ENCODE measurements at places on chromosomes 7 and 10.
A peak's percentile ranks its signal among the peaks of the same experiment; 100 is the strongest.

GRCh38 chr7:28759475-28759971 is 198.6 kb downstream of the TRIL start:
- peak; percentile 93 for DNase-seq

DNA sequence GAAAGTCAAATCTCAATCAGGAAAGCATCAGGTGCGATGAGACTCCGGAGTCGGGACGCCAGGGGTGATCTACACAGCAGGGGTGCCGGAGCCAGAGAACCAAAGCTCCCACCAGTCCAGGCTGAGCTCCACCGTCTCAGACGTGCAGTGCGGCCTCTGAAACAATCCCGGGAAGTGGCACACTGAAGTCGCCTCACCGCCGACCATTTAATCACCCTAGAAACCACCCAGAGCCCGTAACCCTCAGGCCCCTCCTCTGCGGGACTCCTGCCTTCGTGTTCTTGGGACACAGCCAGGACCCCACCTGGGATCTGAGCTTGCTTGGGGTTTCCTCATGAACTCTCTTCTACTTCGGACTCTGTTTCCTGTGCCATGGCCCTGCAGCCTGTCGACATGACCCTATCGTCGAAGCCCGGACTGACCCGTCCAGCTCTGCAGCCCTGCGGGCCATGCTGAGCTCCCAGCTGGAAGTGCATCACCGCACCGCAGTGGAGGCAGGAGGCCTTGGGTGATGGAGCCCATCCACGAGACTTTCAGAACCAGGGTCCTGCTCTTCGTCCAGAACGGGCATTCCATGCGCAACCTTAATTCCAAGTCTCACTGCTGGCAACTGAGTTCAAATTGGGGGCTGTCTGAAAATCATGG is 266.4 kb downstream of the PTPRN2 start:
- no peak for DNase-seq

DNA sequence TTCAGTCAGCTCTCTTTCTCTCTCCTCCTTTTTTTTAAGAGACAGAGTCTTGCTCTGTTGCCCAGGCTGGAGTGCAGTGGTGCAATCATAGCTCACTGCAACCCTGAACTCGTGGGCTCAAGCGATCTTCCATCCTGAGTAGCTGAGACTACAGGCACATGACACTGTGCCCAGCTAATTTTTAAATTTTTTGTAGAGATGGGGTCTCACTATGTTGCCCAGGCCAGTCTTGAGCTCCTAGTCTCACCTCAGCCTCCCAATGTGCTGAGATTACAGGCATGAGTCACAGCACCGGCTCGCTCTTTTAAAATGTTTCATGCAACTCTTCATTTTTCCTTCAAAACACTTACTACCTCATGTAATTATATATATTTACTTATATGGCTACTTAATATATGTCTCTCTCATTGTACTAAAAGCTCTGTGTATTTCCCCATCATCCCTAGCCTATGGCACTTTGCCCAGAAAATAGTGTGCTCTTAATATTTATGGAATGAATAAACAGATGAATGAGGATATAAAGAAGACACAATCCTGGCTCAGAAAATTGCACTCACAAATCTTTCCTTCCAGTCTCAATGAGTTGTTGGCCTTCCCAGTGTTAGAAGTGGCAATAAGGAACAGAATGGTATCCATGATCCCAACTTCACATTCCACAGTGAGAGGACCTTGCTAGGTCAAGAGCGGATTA is 33.9 kb downstream of the EBLN1 start:
- DNase-seq: no peak

DNA sequence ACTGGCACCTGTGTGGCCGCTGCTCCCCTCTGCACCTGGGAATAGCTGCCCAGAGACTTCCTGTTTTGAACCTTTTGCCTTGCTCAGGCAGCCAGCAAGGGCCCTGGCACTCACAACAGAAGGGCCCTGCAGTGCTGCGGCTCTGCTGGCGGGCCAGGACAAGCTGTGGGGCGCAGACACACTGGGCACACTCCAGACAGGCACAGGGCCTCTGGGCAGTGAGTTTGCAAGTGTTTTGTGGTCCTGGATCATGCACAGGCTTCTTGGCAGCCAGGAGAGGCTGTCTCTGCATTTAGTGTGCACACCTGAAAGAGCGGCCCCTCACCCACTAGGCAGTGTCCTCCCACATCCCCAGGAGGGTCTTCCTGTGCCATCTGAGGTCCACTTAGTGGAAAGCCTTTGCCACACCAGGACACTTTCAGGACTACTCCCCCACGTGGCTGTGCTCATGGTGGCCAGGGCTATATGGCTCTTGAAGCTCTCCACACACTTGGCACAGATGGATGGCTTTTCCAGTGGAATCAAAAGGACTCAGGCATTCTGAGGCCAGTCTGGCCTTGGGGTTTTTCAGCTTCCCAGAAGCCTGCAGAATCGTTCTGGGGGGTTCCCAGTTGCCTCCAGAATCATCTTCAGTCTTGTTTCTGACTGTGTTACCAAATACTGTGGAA is 5.0 kb upstream of the ATP6V0E2 start:
- DNase-seq: no peak

GRCh38 chr7:111763221-111763801 is 201.0 kb upstream of the IMMP2L start:
- DNase-seq: peak; percentile 46

DNA sequence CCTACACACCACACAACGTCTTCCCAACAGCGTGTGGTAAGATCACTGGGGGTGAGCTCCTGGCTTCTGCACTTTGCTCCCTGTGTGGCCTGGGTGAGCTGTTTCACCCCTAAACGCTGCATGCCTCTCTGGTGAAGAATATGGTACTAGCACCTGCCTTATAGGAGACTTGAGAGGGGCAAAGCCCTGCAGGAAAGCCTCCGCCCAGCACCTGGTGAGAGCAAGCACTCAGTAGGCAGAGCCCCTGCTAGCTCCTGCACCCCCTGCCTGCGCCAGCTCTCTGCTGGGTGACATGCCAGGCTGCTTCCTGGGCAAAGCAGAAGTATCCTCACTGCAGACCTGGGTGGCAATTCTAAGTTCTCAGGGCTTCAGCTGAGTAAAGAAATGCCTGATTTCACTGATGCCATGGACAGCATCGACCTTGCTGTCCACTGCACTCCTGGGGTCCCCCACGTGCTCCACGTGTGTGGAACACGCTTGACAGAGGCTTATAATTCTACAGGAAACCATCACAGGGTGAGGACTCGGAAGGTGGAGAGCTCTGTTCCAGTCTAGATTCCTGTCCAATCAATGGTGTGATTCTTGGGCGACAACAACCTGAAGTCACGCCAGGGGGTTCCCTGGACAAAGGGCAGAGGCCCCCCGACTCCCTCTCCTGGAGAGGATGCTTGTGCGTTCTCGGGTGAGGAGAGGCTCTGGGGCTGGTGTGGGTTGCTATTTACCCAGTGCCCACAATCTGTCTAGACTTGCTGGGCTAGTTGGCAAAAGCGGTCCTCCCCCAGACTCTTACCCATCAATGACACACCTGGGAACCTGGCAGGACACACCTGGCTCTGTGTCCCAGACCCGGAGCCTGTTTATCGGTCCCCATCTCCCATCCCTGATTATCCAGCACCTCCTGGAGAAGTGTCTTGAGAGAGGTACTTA is 5.0 kb upstream of the CALML5 start:
- no peak for DNase-seq
